ENCODE measurements at places on chromosomes 16 and 17. TPM values are rescaled to one million over a fixed set of nuclear protein-coding genes. Genes with fewer than 3 reads are reported as not detected.

The CAVIN1 gene
- 208 TPM for total RNA-seq

The CHD9NB gene
- total RNA-seq, result 0.77 TPM

The CARD14 gene
- total RNA-seq, result 4.4 TPM

The MGAT5B gene
- total RNA-seq, result 94.9 TPM

The ATAD5 gene
- 5.1 TPM for total RNA-seq

The HOXB8 gene
- 0.33 TPM for total RNA-seq

The LPCAT2 gene
- total RNA-seq, result 64.3 TPM

The GRAP gene
- not detected for total RNA-seq

The PDIA2 gene
- total RNA-seq, result not detected

The OR3A2 gene
- 0.67 TPM for total RNA-seq

The FAM83G gene
- 4.1 TPM for total RNA-seq

The CACNG1 gene
- not detected for total RNA-seq

The SLC52A1 gene
- total RNA-seq, result not detected

The TP53TG3B gene
- not detected for total RNA-seq

The UMOD gene
- not detected for total RNA-seq

The MYH3 gene
- 0.67 TPM for total RNA-seq

The HS3ST3A1 gene
- total RNA-seq, result 0.34 TPM

The KCNJ18 gene
- total RNA-seq, result not detected

The C17orf107 gene
- not detected for total RNA-seq

The ENDOV gene
- 15.7 TPM for total RNA-seq

The WSCD1 gene
- total RNA-seq, result 2.1 TPM

The IRX6 gene
- 2.8 TPM for total RNA-seq

The CDH5 gene
- 0.36 TPM for total RNA-seq

The KRT25 gene
- total RNA-seq, result not detected

The PRAC2 gene
- total RNA-seq, result not detected
